Neuronal stem cell (in vitro differentiated cells): ENCODE measurements at places on chromosomes 5 and 9.

GRCh38 chr5:135031813-135032694 is 2.0 kb downstream of the PITX1 start:
- no peak for DNase-seq

GRCh38 chr9:96875461-96876142 is 21.3 kb upstream of the ZNF782 start:
- peak; percentile 88 for DNase-seq

- no peak for DNase-seq
These were observed 109.1 kb upstream of the PTGER4 start for GRCh38 chr5:40570408-40571129.

DNA sequence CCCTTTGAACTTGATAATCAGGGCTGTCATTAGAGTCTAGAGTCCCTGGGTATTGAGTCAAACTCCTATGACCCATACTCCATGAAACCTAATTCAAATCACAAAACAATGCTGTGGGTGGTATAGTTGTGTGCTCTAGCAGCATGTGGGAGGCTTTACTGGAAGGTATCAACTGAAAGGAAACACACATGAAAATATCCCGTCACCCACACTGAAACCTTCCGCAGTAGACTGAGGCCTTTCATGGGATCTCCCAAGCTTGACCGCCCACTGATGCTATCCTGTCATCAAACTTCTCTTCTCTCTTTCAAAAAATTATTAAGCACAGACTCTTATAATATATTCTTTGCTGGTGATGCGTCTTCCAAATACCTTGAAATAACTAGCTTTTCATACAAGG is 569.1 kb upstream of the MEF2C start:
- no peak for DNase-seq

DNA sequence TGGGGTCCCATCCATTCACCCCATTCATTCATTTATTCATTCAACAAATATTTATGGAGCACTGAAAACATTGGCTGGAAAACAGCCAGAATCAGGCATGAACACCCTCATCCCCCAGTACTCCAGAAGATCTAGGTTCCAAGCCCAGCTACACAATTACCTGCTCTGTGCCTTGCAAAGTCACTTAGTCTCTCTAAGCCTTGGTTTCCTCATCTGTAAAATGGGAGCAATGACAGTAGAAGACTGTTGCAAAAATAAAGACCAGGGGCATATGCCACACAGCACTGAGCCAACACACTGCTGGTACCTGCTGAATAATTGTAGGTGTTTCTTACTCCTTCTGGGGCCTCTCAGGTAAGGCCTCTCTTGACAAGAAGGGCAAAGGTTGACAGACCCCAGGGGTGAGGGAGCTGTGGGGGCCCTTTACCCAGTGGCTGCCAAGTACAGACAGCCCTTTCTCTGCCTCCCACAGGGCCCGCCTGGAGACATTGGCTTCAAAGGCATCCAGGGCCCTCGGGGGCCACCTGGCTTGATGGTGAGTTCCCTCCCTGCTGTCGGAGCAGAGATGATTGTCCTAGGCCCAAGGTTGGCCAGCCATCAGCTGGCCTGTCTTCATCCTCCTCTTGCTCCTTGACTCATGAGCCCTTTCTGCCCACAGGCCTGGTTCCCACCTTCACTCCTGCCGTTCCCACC is 22.6 kb upstream of the ORM1 start:
- DNase-seq = no peak

- no peak for DNase-seq
These were observed 19.4 kb downstream of the TRIM7 start for GRCh38 chr5:181185560-181185959.

GRCh38 chr9:10721301-10721700 is 108.5 kb upstream of the PTPRD start:
- no peak for DNase-seq

DNA sequence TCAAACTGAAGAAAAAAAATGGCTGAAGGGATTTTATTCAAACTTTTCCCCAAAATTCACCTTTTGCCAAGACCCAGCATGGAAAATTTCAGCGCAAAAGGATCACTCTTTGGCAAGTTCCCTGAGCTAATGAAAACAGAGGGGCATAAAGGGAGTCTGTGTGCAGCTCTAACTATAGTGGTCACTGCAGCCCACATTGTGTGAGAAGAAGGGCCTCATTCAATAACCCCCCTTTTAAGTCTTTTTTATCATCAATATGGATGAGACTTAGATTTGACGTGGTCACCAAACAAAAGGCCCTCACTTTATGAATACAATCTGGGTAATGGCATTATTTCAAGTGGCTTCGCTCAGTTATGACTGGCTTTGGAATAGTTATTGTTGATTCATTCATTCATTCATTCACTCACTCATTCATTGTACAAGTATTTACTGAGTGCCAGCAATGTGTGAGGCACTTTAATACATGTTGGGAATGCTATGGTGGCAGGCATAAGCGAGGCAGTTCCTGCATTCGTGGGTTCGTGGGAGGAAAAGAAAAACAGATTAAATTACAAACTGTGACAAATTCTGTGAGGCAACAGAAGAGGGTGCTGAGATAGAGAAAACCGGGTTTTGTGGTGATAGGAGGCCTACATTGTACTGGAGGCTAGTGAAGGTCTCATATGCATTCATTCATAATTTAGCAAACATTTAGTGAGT is 145.7 kb upstream of the KLF4 start:
- no peak for DNase-seq

GRCh38 chr9:12958708-12959107 is 183.9 kb downstream of the LURAP1L start:
- no peak for DNase-seq

GRCh38 chr5:37875051-37875787 is 35.4 kb upstream of the GDNF start:
- no peak for DNase-seq

DNA sequence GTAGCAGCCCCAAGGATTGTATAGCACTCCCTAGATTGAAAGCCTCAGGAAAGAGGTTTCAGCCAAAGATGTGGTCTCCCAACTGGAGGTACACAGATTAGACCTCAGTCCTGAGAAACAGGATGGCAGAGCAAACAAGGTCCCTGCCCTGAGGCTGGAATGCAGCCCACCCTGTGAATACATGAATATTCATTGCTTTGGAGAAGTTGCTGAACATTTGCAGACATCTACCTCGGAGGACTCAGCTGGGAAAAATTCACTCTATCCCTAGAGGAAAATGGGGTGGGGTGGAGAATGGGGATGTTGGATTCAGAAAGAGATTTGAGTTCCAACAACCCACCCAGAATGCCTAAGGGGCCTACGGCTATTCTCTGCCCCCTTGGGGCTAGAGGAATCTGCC is 129.4 kb downstream of the SLIT3 start:
- DNase-seq = no peak

- no peak for DNase-seq
These were observed 81.9 kb upstream of the FREM1 start for GRCh38 chr9:14992081-14992480.

- no peak for DNase-seq
These were observed 128.0 kb downstream of the RASEF start for GRCh38 chr9:82934949-82935348.

GRCh38 chr5:172630986-172631385 is 10.1 kb upstream of the NEURL1B start:
- no peak for DNase-seq

GRCh38 chr5:10351919-10352318 is 1.6 kb upstream of the MARCHF6 start:
- DNase-seq = no peak

- DNase-seq = no peak
These were observed 7.4 kb downstream of the C5orf46 start for GRCh38 chr5:147898875-147899401.

DNA sequence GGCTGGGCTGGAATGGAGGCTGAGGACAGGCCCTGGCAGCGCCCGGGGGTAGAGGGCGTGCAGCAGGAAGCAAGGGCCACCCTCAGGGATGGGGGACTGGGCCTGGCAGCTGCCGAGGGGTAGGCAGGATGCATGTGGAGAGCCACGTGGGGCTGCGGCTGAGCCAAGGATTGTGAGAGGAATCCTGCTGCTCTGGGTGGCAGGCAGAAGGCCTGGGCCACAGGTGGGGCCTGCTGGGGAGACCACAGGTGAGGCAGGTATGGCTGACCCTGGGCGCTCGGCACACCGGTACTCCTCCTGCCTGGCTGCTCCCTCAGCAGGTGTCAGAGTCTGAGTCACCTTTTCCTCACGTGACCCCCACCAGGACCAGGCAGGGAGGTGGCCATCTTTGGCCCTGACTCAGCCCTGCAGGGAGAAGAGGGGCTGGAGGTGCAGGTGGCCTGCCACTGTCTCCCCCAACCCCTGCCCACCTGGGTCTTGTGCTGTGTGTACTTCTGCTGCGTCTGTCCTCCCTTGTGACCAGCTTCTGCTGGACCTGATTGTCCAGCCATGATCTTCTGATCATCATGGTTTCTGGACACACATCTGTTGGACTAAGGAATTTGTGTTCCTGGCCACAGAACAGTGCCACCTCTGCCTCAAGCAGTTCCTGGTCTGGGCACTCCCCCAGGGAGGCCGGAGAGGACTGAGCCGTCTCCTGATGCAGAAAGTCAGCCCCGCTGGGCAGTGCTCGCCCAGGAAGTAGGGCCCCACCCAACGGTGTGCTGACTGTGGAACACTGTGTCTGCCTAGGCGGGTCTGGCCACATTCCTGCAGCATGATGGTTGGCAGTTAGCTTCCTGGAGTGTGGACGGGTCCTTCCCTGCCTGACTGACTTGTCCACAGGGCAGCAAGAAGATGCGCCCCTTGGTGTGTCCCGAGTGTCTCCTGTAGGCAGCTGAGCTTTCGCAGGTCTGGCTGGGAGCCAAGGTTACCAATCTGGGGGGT is 6.4 kb downstream of the ARRDC1 start:
- no peak for DNase-seq

- DNase-seq = peak; percentile 69
These were observed at the start of gene AHRR for GRCh38 chr5:321230-321725. Gene AHRR (plus strand): TSS chr5:321714. CDS start chr5:343903, 22,189 bp downstream.

- no peak for DNase-seq
These were observed 179.8 kb downstream of the ROR2 start for GRCh38 chr9:91770229-91770628.

GRCh38 chr9:129900263-129901027 is 65.2 kb downstream of the USP20 start:
- DNase-seq = no peak

GRCh38 chr9:33244137-33244784 is 4.3 kb downstream of the SPINK4 start:
- DNase-seq = no peak

DNA sequence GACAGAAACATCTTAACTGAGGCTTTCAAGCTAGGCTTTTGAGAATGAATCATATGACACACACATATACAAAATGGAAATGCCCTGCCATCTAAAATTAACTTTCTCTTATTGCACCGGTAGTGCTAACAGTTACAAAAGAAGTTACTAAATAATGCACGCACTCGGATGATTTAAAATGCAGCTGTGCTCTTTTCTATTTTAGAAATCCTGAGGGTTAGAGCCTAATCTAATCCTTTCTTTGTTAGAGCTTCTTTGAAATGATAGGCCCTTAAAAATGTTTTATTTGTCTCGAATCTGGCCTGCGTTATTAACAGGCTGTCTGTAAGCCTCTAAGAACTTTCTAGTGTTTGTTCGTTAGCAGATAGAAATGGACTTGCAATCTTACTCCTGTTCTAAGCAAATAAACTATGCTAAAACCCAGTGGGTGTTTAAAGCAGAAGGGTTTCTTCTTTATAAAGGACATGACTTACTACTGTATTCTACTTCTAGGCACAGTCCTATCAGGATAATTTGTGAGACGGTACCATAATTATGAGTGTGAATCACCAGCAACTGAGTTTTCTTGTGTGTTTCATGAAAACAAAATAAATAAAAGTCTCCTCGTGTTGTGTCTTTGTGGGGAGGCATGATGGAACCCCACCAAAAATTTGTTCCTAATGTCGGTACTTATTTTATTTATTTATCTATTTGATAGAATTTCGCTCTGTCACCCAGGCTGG is 69.2 kb upstream of the MYO10 start:
- no peak for DNase-seq

DNA sequence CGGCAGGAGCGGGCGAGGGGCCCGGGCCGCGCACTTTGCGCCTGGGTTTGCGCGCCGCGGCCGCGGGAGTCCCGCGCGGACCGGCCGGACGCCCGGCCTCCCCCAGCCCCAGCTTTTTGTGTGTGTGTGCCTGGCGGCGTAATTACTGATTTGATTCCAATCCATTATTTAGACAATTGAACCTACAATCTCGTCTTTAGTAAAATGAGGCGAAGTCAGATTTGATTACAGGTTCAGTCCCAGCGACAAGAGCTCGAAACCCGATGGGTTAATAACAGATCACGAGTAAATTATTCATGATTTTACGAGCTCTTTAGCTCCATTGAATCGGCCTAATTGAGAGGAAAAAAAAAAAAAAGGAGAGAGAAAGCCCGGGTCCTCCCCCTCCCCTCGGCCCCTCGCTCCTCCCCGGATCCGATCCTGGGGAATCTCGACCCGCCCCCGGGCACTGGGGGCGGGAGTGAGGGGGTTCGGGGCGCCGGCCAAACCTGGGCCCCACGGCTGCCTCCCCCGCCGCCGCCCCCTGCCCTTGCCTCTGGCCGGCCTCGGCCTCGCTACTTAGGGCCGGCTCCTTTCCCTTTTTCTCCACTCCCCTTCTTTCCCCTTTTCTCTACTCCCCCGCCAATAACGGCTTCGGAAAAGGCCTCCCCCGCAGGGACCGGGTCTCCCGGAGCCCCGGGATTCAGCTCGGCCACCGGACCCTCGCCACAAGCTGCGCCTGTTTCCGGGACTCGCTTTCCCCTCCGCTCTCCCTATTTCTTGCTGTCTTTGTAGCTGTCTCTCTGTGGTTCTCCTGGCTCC is 6.6 kb downstream of the LHX2 start:
- DNase-seq = no peak

GRCh38 chr9:117145811-117146490 is 268.9 kb downstream of the ASTN2 start:
- DNase-seq = no peak

DNA sequence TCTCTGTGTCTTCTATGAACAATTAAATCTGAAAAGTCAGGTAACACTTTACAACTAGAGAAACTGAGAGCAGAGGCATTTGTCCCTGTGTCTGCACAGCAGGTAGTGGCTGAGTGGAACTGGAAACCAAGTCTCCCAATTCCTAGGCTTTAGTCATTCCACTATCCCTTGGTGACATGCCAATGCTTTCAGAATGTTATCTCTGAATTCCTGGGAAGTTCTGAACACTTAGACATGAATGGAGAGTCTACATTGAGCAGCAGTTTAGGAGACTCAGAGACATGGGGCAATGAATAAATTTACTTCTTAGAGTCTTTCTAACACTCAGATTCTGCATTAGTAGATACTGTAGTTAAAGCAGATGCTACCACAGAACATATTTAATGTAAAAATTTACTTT is 94.8 kb upstream of the APC start:
- DNase-seq = no peak
